ENCODE measurements at places on chromosomes 2 and 18.

GRCh38 chr18:57744211-57744694 lies 58.9 kb downstream of the ATP8B1 start:
- no peak for DNase-seq

GRCh38 chr18:45611943-45612342 lies 3.3 kb upstream of the SLC14A2 start:
- DNase-seq, result no peak

DNA sequence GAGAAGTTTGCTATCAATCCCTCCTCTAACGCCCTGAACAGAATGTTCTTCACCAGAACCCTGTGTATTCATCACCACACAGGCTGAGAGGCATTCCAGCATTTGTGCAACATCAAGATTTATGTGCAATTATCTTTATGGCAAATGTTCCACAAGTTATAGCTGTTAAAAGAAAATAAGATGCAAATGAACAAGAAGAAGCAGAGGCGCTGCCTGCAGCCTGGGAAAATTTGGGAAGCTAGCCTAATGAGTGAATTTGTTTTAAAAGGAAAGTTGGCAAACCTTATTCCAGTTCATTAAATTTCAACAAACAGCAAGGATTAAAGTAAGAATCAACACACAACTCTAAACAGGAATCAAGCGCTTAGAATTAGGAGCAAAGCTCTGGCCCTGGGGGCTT lies 5.3 kb downstream of the TPO start:
- no peak for DNase-seq

- no peak for DNase-seq
These were observed 169.6 kb downstream of the ZEB2 start for GRCh38 chr2:144350151-144350802.

- no peak for DNase-seq
These were observed 40.7 kb upstream of the CCDC150 start for GRCh38 chr2:196598846-196599245.

DNA sequence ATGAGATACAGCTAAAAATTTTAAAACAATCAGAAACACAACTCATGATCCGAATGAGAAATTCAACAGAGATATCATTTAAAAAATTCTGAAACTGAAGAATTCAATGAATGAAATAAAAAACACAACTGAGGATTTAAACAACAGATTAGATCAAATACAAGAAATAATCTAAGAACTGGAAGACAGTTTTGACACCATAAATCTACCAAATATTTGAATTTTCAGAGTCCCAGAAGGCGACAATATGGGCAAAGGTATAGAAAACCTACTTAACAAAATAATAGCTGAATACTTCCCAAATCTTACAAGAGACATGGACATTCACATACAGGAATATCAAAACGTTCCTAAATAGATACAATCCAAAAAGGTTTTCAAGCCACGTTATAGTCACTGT lies 221.9 kb downstream of the OTX1 start:
- DNase-seq, result no peak

DNA sequence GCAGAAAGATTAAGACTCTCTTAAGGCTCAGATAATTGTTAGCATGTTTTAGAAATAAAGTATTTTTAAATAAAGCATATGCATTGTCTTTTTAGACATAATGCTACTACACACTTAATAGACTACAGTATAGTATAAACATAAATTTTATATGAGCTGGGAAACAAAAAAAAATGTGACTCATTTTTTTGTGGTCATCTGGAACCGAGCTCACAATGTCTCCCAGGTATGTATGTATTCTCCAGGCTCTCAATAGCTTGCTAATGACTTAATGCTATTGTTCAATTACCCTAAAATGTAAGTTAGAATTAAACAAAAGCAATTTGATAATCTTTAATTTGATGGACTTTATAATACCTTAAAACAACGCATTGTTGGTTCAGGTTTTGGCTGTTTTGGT lies 167.2 kb downstream of the NUP35 start:
- DNase-seq, result no peak

- peak; percentile 77 for DNase-seq
These were observed at the start of gene TNFRSF11A for GRCh38 chr18:62324917-62325805. Gene TNFRSF11A, plus strand, starts transcription at chr18:62325310. Its CDS starts 43 bp downstream, at chr18:62325353.

GRCh38 chr2:2902547-2903281 lies 474.9 kb downstream of the EIPR1 start:
- no peak for DNase-seq

GRCh38 chr2:42921147-42921520 lies 128.8 kb upstream of the HAAO start:
- DNase-seq, result no peak

DNA sequence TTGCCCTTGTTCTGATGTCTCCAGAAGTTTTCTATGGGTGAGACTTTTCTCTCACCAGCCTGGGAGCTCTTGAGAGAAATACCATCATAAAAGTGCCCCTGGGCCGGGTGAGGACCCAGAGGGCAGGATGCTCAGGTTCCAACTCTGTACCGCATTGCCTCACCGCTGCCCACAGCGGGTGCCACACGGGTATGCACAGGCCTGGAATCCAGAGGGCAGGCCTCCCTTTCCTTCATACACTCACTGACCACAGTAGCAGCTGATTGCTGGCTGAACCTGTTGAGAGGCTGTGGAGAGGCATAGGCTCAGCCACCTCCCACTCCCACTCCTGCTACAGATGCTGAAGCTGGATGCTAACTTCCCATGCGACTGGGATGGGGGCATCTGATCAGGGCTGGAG lies 293.8 kb downstream of the CYP26B1 start:
- DNase-seq, result no peak

DNA sequence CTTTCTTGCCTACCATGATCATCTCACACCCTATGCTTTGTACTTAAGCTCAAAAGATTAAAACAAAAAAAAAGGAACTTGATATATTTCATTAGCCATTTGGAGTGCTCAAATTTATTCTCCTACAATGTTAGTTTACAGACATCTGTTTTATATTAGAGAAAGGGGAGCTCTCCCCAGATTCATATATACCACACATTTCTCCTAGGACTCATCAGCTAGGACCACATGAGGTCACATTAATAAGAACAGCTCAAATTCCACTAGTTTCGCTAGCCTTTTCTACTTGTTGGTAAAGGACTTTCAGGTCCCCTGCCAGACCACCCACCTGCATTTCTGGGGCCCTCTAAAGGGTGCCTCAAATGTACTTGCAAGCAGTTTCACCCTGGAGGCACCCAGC lies 151.2 kb upstream of the MMADHC start:
- no peak for DNase-seq

DNA sequence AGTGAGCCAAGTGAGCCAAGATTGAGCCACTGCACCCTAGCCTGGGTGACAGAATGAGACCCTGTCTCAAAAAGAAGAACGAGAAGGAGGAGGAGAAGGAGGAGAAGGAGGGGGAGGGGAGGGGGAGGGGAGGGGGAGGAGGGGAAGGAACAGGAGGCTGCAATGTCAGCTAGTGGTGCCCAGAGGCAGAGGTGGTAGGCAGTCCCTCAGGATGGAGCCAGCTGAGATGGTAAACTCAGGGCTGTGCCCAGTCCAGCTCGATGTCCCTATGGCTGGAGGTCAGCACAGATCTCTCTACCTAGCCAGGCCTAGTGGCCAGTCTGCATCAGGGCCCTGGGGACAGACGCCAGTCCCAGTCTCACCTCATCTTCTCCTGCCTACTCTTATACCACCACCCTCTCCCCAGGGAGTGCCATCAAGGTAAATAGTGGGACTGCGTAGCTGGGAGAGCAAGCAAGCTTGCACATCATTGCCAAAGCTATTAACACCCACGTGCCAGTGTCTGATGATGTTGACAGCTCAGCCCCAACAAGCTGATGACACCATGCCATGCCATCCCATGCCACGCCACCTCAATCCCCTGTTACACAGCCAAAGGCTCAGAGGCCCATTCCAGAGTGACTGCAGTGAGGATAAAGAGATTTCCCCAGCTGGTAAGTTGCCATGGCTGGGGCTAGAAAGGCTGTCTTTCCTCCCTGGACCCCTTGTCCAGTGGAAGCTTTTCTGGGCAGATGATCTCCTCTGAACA lies 7.6 kb upstream of the PLB1 start:
- peak; percentile 25 for DNase-seq

DNA sequence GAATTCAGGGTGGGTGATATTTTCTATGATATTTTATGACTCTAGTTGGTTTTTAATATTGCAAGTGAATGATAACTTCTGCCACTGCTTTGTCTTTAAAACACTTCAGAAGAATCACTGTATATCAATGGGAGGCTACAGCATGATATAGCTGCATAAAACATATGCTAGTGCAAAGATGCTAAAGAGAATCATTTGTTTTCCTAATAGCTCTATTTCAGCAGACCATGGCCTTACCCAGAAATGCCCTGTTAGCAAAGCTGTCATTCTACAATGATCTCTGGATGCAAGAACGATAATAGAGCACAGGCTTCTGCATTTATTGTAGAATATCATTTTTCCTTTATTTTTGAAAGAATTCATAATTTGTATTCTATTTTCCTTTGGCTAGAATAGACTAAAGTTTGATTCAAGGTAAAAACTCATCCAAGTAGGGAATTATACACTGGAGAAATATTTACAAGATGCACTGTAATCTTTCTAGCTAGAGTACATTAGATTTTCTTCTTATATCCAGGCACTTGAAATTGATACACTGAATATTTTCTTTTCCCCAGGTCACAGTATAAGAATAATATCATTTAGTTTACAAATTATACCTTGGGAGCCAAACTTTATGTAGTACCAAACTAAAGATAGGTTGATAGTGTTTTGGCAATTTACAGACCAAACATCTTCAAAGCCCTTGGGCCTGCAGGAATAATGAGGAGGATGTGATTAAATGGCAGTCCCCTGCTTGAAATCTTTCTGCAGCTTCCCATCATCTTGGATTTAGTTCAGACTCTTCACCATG lies 252.6 kb upstream of the LINC00305 start:
- no peak for DNase-seq

DNA sequence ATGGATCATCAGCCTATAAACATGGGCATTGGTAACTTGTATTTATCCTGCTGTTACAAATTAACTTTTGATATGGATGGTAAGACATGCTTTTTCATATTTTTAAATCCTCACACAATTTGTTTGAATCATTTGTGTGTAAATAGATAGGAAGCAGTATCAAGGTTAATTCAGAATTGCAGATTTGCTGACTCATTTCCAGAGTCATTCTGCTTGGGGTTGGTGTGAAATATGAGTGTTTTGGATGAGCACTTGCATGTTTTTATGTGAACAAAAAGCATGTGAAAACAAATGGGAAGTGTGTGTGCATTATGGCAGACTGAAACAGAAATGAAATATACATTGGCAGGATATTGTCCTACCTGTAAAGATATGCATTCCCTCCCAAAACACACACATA lies 11.8 kb downstream of the CCDC85A start:
- no peak for DNase-seq

DNA sequence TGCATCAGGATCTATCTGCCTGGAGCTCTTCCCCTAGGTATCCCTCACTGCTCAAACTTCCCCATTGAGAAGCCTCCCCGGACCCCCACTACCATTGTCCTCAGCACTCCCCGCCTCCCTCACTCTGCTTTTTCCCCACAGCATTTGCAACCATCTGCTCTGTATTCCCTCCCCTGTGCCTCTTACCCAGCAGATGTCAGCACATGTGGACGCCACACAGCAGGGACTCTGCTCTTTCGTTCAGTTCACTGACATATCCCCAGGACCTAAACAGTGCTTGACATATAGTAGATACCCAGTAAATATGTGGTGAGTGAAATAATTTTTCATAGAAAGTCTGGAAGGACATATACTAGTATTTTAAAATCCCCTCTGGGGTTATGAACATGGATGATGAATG lies 101.1 kb downstream of the TMEM247 start:
- DNase-seq, result no peak

DNA sequence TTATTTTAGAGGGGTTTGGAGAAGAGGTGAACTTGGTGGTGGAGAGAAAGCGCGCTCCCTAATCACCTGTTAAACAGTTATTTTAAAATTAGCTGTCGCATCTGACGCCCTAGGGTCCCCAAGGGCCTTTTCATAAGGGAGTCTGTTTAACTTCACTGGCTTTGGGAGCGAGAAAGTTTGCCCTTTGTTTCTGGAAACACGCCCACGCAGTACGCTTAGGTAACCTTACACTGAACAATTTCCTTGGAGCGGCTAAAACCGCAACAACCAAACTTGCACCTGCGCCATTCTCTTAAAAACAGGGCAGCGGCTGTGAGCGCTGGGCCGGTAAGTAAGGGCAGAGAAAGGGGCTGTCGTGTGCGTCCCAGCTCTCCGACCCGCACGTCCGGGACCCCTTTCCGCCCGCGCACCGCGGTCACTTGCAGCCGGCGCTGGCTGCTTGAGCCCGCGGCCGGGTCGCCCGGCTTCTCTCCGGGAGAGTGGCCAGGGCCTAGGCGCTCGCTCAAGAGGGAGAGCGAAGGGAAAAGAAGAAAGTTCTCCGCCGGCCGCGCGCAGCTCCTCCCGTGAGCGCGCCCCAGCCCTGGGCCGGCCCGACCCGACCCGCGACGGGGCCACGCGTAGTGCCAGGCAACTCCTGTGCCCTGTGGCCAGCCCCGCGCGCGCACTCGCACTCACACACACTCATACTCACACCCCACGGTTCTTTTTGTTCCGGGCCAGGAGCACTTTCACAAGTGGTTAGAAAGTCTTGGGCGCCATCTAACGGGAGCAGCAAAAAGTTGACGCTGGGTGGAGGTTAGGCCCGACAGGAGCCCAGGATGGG lies 19.2 kb downstream of the POU3F3 start:
- peak; percentile 85 for DNase-seq

GRCh38 chr18:42025974-42026625 lies 71.1 kb downstream of the PIK3C3 start:
- DNase-seq, result no peak

DNA sequence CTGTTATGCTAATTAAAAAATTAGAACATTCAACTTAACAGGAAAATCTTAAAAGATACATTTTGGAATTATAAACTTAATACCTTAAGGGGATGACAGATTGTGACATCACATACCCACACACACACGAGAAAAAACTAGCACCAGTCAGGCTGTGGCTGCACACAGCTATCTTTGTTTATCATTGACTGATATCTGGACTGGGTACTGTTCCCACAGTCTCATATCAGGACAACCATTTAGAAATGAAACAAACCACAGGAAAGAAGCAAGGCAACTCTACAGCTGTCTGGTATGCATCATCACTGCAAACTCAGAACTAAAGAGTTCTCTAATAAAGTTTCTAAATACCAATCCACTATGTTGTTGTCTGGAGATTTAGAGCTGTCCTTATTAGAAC lies 210.9 kb upstream of the SMAD7 start:
- DNase-seq, result no peak

GRCh38 chr2:40412456-40412855 lies 39.4 kb downstream of the SLC8A1 start:
- DNase-seq, result no peak

DNA sequence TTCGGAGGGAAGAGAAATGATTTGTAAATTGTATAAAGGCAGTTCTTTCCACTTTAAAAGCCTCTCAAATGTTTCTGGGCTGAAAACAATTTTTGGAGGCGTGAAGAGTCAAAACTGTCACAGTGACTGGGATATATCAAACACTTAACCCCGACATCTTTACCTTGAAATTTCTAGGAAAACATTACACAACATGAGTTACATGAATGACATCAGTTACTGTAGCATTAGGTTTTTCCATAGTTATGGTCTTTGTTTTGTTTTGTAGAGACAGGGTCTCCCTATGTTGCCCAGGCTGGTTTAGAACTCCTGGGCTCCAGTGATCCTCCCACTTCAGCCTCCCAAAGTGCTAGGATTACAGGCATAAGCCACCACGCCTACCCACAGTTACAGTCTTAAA lies 25.7 kb downstream of the MSH6 start:
- DNase-seq, result no peak
